ENCODE measurements at places on chromosomes 16 and 17.

GRCh38 chr17:1076299-1076981 is 79.5 kb downstream of the TIMM22 start:
- no peaks in the 10 kb centered on the region for H3K27me3 ChIP-seq
- DNase-seq: no peak
- H3K36me3 ChIP-seq: no peaks in the 10 kb centered on the region
- peaks cover 5% of the 10 kb centered on the region for H3K4me1 ChIP-seq
- H3K4me3 ChIP-seq: no peak overlapping the region

- H3K4me1 ChIP-seq: no peaks in the 10 kb centered on the region
- no peak overlapping the region for H3K4me3 ChIP-seq
- no peaks in the 10 kb centered on the region for H3K27me3 ChIP-seq
- no peaks in the 10 kb centered on the region for H3K36me3 ChIP-seq
- DNase-seq: peak; percentile 64
These were observed 772 bp upstream of the CHCT1 start for GRCh38 chr17:60421273-60422161.

DNA sequence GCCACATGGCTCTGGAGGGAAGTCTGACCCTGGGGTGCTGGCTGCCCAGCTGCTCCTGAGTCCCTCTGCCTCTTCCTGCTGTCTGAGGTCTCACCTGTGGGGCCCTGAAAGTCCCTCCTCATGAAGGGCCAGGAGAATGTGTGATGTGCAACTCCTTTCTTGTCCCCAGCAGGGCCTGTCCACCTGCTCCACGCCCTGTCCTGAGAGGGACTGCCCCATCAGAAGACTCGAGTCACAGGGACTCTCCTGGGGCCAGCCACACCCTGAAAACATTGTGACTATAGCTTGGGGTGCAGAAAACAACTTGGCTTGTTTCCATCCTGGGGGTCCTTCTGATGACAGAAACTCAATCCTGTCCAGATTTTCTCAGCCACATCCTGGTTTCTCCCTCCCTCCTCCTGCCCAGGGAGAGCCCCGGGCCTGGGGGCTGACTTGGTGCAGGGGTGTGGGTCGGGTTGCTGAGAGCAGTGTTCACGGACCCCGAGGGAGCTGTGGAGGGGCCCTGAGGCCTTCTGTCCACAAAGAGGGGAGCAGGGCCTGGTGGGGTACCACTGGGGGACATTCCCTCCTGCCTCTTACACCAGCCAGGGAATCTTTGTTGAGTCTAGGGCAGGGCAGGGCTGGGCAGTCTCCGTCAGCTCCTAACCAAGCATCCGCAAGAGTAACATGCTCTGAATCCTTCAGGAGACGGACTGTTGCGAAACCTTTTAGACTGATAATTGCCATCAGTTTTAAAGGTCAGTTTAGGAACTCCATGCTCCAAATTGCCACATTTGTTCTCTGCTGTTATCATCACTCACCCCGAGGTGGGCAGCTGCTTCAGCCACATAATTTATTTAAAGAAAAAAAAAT is 45.9 kb downstream of the NT5M start:
- no peak overlapping the region for H3K27ac ChIP-seq
- no peaks in the 10 kb centered on the region for H3K36me3 ChIP-seq
- no peak for DNase-seq
- H3K27me3 ChIP-seq: no peaks in the 10 kb centered on the region

DNA sequence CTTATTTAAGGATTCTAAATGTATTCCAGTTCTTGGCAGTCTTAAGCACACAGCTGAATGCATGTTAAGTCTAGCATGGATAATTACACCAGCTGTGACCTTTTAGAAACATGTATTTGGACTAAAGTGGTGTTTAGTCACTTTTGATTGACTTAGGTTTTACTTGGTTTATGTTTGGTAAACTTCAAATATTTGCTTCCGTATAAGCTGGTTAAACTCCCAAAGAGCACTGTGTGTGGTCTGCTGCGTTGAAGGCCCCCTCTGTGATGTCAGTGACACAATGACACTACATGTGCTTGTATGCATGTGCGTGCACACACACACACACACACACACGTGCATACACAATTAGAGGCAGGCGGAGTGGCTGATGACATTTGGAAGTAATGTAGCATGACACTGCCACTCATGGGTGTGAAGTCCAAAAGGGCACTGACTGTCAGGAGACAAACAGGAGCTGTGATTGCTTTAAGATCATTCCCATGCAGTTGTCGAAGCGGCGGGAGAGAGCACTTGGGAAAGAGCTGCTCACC is 156.1 kb upstream of the CDH13 start:
- no peaks in the 10 kb centered on the region for H3K4me1 ChIP-seq
- H3K36me3 ChIP-seq: no peaks in the 10 kb centered on the region
- no peak overlapping the region for H3K27ac ChIP-seq
- H3K4me3 ChIP-seq: no peak overlapping the region
- H3K27me3 ChIP-seq: no peaks in the 10 kb centered on the region
- no peak for DNase-seq
